SW 1271 (cell line): ENCODE measurements at places on chromosomes 16 and 17.

GRCh38 chr17:68584581-68585303, 16.4 kb downstream of the FAM20A start:
- no peak for DNase-seq

- no peak for DNase-seq
Measured at GRCh38 chr17:2259769-2260536, 43.6 kb downstream of the SMG6 start.

GRCh38 chr17:11608396-11608795, 10.1 kb downstream of the DNAH9 start:
- no peak for DNase-seq

- DNase-seq = no peak
Measured at GRCh38 chr16:53071748-53072301, 17.0 kb downstream of the CHD9 start.

- no peak for DNase-seq
Measured at GRCh38 chr16:19316846-19317245, 31.3 kb downstream of the CLEC19A start.

DNA sequence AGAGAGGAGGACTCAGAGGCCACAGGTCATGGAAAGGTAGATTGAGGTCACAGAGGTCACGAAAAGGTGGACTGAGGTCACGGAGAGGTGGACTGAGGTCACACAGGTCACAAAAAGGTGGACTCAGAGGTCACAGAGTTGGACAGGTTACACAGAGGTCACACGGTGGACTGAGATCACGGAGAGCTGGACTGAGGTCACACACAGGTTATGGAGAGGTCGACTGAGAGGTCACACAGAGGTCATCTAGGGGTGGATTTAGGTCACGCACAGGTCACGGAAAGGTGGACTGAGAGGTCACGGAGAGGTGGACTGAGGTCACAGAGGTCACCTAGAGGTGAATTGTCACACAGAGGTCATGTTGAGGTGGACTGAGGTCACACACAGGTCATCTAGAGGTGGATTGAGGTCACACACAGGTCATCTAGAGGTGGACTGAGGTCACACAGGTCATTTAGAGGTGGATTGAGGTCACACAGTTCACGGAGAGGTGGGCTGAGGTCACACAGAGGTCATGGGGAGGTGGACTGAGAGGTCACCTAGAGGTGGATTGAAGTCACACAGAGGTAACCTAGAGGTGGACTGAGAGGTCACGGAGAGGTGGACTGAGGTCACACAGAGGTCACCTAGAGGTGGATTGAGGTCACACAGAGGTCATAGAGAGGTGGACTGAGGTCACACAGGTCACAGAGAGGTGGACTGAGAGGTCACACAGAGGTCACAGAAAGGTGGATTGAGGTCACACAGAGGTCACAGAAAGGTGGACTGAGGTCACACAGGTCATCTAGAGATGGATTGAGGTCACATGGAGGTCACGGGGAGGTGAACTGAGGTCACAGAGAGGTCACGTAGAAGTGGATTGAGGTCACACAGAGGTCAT, 26.7 kb upstream of the JPT2 start:
- no peak for DNase-seq

DNA sequence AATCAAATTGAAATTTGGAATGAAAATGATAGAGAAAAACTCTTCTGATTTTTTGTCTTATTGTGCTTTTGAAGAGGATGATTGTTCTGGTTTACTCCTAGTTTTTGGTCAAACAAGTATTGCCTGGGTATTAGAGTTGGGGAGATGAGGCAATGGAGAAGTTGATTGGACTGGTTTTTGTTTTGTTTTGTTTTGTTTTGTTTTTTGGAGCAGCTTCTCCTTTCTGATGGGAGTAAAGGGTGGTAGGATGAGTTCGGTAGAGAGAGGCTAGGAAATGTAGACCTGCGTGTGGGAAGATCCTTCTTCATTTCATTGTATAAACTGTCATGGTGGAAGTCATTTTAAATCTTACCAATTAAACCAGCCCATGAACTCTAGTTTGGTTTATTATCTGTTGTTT, 17.7 kb downstream of the ATP6V0A1 start:
- DNase-seq = no peak

DNA sequence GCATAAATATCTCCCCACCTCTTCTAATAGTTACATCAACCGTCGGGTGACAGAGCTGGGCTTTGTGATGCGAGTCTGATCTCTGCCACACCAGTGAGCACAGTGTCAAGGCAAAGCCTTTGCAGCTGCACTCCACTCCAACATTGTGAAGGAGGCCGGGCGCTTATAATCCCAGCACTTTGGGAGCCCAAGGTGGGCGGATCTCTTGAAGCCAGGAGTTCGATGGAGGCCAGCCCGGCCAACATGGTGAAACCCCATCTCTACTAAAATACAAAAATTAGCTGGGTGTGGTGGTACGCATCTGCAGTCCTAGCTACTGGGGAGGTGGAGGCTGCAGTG, 18.9 kb downstream of the CYB5D2 start:
- no peak for DNase-seq

- no peak for DNase-seq
Measured at GRCh38 chr16:17972460-17972943, 364.0 kb downstream of the NPIPA8 start.

DNA sequence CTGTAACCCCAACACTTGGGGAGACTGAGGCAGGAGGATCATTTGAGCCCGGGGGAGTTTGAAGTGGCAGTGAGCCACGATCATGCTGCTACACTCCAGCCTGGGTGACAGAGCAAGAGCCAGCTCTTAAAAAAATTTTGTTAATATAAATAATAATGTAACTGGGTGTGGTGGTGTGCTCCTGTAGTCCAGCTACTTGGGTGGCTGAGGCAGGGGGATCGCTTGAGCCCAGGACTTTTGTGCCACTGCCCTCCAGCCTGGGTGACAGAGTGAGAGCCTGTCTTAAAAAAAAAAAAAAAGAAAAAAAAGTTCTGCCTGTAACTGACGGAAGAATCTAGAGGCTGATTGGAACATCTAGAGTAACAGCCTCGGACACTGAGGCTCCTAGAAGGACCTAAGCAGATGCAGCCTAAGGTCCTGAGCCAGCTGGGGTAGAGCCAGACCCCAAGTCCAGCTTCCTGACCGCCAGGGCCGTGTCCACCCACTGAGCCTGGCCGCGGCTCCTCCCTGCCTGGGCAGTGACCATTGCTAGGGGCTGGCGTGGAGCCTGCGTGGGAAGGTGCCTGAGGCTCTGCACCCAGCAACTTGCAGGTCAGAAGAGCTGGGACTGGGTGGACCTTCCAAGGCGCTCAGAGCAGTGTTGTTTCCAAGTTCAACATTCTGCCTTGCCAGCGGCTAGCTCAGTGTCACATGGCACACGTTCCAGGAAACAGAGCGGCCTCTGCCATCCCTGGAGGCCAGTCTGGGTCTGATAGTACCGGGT, 209.4 kb upstream of the CIBAR2 start:
- DNase-seq = no peak

GRCh38 chr17:39238311-39238972, 12.7 kb upstream of the STAC2 start:
- DNase-seq = peak; percentile 68

GRCh38 chr16:3101018-3101840, 2.1 kb upstream of the ZSCAN10 start:
- DNase-seq = no peak

DNA sequence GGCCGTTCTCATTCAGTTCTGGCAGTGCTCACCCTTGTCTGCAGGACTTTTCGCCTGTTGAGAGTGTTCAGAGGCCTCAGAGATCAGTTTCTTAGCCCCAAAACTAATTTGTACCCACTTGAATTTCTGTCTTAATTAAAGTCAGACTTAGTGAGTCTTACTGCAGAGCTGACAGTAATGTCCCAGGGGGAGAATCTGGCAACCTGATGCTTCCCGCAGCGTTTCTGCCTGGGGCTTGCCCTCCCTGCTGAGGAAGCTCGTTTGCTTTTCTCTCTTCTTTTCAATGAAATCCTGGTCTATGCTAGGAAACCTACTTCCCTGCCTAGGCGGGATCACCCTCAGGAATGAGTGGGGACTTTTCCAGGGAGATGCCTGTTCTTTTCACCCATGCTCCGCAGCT, 25.3 kb downstream of the DBNDD1 start:
- no peak for DNase-seq

GRCh38 chr17:49969134-49969759, at the start of gene DLX4:
Gene DLX4 (plus strand): TSS chr17:49969190. CDS start chr17:49969469, 279 bp downstream.
- DNase-seq = no peak

GRCh38 chr17:62572888-62573401, 54.5 kb upstream of the MRC2 start:
- DNase-seq = no peak

DNA sequence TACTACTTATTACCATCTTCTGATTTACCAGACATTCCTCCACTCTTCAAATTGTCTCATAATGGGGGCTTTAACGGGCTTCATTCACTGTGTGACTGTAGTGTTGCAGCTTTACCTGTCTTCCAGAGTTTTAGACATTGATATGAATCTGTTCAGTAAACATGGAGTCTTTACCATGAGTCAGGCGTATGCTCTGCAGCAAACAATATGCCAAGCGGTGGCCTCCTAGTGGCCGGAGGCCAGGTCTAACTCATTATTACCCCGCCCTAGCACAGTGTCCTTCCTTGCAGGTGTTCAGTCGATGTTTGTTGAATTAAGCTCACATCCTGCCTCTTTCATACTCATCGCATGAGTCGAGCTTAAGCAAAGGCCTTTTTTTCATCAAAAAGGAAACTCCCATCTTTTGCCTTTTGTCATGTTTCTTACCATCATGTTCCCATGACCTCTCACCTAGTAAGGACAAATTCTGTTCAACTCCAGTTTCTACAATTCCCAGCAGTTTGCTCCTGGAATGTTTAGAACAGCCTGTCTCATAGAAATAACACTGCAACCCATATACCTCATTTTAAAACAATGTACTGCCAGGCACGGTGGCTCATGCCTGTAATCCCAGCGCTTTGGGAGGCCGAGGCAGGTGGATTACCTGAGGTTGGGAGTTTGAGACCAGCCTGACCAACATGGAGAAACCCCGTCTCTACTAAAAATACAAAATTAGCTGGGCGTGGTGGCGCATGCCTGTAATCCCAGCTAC, 39.4 kb downstream of the TUBD1 start:
- DNase-seq = peak; percentile 64

GRCh38 chr16:82824408-82824807, 197.6 kb downstream of the CDH13 start:
- no peak for DNase-seq

DNA sequence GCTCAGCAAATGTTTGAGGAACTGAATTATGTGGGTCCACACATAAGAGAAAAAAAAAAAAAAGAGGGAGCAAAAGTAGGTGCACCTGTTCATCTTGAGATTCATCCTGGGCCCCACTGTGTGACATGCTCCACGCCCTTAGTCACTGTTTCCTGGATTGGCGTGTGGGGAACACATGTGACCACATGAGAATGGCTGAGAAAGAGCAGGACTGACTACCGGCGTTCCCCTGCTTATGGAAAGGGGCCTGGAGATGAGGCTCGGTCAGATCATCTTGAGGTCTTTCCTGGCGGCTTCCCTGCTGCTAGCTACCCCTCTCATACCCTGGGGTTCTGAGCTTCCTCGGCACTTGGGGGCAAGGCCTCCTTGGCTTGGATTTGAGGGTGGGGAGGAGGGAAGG, 3.9 kb downstream of the DEXI start:
- DNase-seq = no peak

GRCh38 chr17:80691784-80692183, 147.1 kb downstream of the RPTOR start:
- no peak for DNase-seq

DNA sequence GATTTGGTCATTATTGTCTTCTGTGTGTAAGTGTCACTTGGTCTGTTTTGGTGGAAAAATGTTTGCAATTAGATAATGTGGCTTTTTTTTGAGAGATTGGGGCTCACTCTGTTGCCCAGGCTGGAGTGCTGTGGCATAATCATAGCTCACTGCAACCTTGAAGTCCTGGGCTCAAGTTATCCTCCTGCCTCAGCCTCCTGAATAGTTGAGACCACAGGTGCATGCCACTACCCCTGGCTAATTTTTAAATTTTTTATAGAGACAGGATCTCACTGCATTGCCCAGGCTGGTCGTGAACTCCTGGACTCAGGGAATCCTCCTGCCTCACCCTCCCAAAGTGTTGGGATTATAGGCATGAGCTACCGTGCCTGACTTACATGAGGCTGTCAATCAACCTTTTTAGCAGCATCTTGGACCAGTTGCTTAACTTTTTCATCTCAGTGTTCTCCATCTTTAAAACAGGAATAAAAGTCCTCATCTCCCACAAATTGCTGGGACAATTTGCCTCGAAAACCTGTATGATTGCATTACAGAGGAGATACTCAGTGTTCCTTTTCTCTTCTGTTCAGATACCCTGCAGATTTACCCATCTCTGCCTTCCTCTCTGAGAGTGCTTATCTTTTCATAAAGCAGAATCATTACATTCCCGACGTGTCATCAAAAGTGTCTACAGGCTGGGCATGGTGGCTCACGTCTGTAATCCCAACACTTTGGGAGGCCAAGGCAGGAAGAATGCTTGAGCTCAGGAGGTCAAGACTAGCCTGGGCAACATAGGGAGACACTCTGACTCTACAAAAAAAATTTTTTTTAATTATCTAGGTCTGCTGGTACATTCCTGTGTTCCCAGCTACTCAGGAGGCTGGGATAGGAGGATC, 19.1 kb downstream of the ACSF2 start:
- no peak for DNase-seq

DNA sequence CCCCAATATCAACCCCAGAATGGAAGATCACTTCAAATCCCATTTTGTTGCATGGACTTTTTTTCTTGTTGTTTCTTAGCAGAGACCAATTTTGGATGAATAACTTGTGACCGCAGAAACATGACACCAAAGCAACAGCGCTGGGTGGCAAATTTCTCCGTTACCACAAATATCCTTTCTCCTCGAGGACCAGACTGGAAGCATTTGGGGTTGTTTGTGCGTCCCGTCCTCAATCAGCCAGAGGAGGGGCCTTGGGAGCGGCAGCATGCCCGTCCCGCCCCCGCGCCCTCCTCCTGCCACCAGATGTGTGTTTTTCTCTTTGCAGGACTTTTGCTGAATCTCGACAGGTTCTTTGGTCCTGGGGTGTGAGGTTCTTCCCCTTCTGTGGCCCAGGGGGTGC, 282.5 kb upstream of the FOXF1 start:
- DNase-seq = no peak

DNA sequence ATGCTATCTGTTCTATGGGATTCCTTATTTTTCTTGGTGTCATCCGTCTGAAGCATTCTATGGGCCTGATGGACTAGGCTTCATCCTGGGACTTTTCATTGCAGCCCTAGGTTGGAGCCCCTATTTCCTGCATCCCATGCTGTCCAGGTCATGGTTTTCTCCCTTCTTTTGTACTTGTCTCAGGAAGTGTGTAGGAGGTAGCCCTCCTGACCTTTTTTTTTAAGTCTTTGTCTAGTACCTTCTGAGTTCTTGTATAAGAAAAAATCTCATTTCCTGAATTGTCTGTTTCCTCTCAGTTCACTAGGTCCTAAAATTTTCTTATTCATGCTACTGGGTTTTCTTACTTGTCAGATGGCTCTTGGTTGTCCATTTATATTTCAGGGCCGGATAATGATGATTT, 6.0 kb downstream of the NDEL1 start:
- DNase-seq = no peak

- DNase-seq = no peak
Measured at GRCh38 chr17:29615048-29615385, 7.7 kb downstream of the CORO6 start.

DNA sequence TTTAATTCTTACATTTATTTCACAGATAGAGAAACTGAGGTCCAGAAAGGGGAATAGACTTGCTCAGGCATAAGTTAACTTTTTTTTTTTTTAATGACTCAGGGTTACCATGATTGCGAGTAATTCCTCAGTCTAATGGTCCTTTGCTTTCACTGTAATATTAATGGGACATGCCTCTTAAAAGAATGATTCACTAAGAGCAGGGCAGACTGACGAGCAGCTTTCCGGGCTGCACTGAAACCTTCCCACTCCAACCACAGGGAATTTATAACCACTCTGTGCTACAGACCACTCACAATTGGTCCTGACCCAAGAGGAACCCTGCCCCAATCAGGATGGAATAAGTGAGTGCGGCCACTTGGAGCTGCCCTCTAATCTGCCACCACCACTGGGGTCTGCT, 5.7 kb downstream of the HOXB2 start:
- DNase-seq = no peak
